T1000 (cell line): ENCODE measurements at places on chromosomes 6 and 20.

GRCh38 chr20:32664012-32664677 is 9.6 kb downstream of the C20orf203 start:
- no peak for DNase-seq

DNA sequence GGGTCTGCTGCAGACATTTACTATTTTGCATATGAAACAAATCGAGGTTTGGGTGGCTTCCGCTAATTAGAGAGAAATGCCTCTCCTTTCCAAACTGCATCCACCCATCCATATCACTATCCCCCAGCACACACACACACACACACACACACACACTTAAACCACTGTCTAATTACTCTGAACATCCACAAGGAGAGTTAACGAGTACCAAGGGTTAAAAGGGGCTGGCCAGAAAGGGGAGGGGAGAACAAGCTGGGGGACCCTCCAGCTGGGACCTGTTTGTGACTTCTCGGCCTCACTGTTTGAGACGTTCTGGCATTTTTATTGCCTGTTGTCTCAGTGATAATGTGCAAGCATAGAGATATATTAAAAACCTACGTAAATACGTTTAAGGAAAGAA is 261.2 kb downstream of the FOXC1 start:
- DNase-seq = no peak

GRCh38 chr6:109922851-109923250 is 55.3 kb upstream of the GPR6 start:
- no peak for DNase-seq

DNA sequence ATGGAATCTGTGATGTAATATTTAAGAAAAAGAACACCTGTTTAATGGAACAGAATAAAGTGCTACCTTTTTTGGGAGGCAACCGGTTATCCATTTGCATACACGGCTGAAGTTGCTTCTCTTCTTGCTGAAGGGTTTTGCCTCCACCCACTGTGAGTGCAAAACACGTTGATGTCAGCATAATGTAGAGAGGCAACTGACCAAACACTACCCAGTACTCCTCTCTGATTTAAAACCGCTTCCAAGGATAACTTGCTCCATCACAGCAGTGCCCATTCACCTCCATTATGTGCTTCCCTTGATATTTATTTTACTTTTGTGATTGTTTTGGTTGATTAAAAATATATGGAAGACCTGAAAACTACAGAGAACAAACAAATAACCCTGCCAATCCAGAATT is 1.4 kb downstream of the SLC17A1 start:
- no peak for DNase-seq

GRCh38 chr20:59697068-59697467 is 92.7 kb downstream of the PHACTR3 start:
- DNase-seq = no peak

- no peak for DNase-seq
Measured at GRCh38 chr6:30060606-30061091, 416 bp upstream of the POLR1H start.

- DNase-seq = no peak
Measured at GRCh38 chr20:61882716-61883615, 182.7 kb downstream of the TAF4 start.

DNA sequence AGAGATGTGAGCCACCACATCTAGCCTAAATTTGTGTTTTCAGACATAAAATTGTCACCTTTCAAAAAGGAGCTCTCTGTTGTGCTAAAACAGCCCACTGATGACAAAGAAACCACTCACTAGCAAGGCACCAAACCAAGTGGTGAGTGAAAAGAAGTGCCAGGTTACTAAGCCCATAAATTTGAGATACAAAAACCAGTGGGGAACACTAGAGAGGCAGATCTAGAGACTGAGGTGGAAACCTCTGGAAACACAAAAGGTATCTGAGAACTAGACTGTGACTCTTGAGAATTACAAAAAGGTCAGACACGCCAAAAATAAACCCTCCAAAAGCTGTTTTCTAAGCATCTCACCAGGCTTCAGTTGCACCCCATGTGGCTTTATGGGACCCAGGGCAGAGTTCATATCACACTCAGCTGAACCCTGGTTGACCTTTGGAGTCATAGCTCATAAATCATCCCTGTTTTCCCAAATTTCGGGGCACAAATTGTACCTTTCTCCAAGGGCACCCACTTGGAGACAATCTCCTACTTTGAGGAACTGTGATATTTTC is 24.2 kb downstream of the SAMD3 start:
- no peak for DNase-seq

DNA sequence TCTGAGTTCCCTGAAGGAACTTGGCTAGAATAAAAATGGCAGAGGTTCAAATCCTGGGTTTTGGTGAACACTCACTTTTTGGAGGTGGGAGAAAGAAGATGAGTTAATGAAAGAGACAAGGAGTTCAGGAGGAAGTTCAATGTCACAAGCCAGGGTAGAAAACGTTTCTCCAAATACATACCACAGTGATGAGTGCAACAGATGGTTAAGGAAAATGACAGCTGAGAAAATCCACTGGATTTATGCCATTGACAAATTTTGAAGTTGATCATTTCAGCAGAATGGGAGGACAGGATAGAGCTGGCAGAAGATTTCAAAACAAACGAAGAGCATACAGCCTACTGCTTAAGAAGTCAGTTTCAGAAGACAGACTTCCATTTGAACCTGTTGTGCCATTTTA is 122.7 kb downstream of the GFRAL start:
- no peak for DNase-seq

DNA sequence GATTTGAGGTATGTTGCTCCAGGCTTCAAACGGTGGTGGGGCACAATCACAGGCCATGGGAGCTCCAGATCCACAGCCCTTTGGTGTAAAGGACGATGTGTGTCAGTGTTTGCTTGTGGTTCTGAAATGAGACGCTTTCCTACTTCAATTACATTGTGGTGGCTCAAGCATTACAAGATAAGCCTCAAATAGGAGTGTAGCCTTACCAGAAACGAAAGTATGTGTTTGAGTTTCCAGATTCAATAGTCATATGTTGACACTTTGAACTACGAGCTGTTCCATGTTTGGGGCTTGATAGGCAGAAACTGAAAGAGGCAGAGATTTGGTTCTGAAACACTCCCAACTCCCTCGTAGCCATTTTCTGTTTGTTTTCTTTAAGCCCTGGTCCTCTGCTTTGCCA is 187.1 kb downstream of the MYLK4 start:
- DNase-seq = no peak

GRCh38 chr6:25312703-25313102 is 33.5 kb downstream of the CARMIL1 start:
- no peak for DNase-seq

GRCh38 chr6:144162977-144163376 is 12.7 kb downstream of the STX11 start:
- DNase-seq = no peak

- DNase-seq = no peak
Measured at GRCh38 chr6:117477988-117478852, 4.3 kb upstream of the DCBLD1 start.

- DNase-seq = no peak
Measured at GRCh38 chr6:88472851-88473525, 306.8 kb upstream of the CNR1 start.

GRCh38 chr6:3916211-3916610 is 67.0 kb downstream of the FAM50B start:
- DNase-seq = no peak

DNA sequence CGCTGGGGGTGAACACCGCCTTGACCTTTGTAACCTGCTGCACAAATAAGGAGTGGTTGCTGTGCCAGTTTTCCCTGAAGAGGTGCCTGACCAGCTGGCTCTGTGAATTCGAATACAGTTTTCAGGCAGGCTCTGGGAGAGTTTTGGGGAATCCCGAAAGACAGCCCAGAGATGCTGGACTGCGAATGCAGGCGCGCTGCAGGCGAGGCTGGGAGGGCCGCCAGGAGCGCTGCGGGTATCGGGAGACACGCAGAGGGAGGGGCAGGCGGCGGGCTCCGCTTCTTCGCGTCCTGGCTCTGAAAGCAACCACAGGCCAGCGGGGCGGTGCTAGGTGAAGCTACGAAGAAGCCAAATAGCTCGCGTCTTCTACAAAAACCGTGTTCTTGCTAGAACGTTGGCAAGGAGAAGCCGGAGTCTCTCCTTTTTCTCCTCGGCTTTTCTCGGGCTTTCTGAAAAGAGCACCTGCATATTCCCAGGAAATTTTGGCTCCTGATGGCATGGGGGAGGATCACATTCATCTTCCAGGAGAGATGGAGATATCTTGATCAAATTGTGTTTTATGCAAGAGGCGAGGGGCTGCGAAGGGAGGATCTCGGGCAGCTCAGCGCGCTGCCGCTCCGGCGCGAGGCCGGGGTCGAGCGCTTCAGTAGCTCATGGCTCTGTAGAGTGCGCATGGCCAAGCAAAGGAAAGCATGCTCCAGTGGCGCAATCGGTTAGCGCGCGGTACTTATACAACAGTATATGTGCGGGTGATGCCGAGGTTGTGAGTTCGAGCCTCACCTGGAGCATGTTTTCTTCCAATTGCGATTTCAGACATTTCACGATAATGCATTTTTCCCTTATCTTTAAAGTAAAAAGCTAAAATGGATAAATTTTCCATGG is 158.1 kb upstream of the ZNF184 start:
- DNase-seq = no peak

DNA sequence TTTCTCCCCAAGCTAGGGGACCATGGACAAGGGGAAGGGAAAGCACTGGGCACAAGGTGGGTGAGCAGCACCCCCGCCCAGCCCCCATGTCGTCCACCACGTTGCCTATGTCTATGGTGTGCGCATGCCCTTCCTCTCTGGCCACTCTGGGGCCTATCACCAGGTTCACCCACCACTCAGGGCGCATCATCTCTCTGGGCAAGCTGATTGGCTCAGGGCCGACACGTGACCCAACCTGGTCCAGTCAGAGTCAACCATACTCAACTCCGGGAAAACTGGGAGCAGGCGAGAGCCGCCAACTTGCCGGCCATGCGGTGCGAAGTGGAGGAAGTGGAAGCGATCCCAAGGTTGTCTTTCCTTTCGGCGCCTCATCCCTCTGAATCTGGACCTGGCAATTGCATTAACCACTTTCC is 25.9 kb downstream of the ACSS1 start:
- DNase-seq = no peak

DNA sequence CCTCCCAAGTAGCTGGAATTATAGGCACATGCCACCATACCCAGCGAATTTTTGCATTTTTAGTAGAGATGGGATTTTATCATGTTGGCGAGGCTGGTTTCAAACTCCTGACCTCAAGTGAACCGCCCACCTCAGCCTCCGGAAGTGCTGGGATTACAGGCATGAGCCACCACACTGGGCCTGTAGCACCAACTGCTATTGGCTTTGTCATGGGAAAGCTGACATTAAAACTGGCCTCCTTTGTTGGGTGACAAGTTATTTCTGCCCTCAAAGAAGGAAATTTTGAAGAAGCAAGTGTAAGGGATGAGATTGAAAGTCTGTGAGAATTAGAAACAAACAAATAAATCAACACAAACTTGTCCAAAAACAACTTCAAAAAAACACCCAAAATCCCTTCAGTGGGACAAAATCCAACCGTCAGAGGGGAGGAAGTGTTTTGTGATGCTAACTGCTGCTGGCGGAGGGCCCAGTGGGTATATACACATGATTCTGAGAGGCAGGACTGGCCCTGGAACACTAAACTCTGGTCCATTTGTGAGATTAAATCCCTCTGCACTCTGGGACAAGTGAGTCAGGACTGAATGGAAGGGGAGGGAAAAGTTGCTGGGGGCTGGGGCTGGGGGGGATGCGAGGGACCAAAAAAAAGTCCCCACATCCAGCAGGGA is 87.5 kb upstream of the NAA20 start:
- no peak for DNase-seq

DNA sequence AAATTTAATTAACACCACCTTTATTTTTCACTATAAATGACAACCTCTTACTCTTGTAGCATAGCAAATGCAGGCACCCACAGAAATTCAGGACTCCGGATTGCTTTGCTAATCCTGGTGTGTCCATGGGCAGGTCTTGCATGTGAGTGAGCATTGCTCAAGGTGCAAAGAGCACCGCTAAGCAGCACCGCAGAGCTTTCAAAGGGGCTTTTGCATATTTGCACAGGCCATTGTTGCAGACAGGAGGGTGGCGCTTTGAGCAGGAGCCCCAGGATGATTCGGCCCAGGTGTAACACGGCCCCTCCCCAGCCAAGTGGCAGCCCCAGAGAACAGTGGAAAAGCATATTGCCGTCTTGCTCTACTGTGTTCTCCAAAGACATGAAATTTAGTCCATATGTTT is 293.2 kb downstream of the NRN1 start:
- no peak for DNase-seq

GRCh38 chr6:44052419-44053023 is 74.7 kb downstream of the MRPL14 start:
- DNase-seq = no peak

GRCh38 chr6:89348372-89348771 is 4.2 kb downstream of the UBE2J1 start:
- no peak for DNase-seq

GRCh38 chr20:41387444-41387851 is 20.8 kb upstream of the EMILIN3 start:
- no peak for DNase-seq

DNA sequence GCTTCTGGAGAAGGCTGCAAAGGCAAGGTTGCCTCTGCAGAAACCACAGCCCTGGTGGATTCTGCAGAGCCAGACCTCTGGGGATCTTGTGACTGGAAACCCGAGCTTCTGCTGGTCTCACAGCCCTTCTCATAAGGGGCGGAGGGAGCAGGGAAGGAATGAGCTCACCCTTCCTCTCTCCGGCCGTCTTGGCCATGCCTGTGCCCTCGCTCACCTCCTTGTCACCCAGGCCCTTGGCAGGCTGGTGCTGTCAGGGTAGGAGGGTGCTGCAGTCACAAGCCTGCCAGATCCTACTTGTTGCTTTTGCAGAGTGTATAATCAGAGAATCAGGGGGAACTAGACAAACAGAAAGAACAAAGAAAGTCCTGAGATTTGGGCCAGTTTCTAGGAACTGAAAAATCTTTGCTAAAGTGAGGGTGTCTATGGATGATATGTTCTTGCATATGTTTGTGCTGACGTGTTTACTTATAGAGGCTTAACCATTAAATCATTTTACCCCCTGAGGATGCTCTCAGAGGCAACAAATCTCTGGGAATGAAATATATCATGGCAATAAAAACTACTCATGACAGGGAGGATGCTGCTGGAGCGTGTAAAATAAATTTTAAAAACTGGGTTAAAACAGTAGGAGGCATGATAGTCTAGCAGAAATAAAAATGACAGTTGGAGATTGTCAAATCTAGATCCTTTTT is 244.9 kb upstream of the SOX4 start:
- peak; percentile 82 for DNase-seq

GRCh38 chr20:53127027-53127426 is 154.9 kb downstream of the TSHZ2 start:
- DNase-seq = no peak

DNA sequence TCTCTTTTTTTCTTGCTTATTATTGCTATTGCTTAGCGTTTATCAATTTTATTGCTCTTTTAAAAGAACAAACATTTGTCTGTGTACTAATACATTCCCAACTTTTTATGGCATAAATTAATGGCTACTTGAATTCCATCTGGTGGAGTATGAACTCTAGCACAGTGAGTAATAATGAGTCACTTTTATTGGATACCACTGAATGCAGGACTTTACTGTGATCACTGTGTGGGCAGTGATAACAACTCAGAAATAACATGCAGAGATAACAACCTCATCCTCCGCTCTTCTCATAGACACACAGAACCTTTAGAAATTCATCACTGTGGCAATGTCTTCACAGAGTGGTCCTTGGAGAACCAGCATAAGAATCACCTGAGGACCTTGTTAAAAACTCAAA is 174.9 kb upstream of the PRND start:
- DNase-seq = peak; percentile 7

GRCh38 chr20:16488086-16488485 is 85.2 kb downstream of the KIF16B start:
- DNase-seq = no peak
